ENCODE measurements at places on chromosomes 11 and 22.

GRCh38 chr11:74681686-74682651 is 49.3 kb downstream of the CHRDL2 start:
- no peak overlapping the region for H3K27ac ChIP-seq
- no peak overlapping the region for H3K4me3 ChIP-seq
- H3K27me3 ChIP-seq = peaks cover 14% of the 10 kb centered on the region
- H3K4me1 ChIP-seq = peaks cover 1% of the 10 kb centered on the region
- no peak for DNase-seq
- H3K36me3 ChIP-seq = no peaks in the 10 kb centered on the region

GRCh38 chr11:47391077-47391583 is 12.8 kb upstream of the SPI1 start:
- DNase-seq = no peak
- peak overlapping the region; percentile 69 for H3K4me3 ChIP-seq
- no peak overlapping the region for H3K27ac ChIP-seq

- H3K4me1 ChIP-seq = no peaks in the 10 kb centered on the region
- no peak for DNase-seq
- H3K36me3 ChIP-seq = no peaks in the 10 kb centered on the region
- no peak overlapping the region for H3K4me3 ChIP-seq
Observed at GRCh38 chr22:30790366-30790765, 95.7 kb downstream of the OSBP2 start.

DNA sequence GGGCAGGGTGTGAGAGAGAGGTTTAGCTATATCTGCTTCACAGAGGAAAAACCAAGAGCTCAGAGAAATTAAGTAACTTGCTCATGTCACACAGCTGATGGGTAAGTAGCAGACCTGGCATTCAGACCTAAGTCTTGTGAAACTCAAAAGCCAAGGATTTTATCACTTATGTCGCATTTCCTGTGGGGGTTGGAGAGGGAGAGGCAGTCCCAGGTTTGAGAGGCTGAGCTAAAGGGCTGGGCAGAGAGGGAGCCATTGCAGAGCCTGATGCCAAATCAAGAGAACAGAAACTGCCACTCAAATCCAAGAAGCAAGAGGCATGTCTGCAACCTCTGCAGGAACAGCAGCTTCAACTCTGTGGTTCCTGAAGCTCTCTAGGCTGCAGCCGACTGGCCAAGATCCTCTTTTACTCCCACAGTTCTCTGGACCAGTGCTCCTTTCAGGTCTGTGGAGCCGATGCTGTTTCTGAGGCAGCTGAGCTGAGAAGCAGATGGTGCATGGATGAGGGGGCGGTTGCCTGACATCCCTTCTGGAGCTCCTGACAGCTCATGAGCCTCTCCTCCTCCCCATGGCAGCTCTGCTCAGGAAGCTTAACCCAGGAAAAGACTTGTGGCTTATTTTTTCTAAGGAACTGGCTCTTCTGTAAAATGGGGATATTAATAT is 47.6 kb upstream of the NAV2 start:
- H3K36me3 ChIP-seq = no peaks in the 10 kb centered on the region
- H3K4me1 ChIP-seq = peaks cover 2% of the 10 kb centered on the region
- H3K27me3 ChIP-seq = no peaks in the 10 kb centered on the region
- H3K4me3 ChIP-seq = no peak overlapping the region

GRCh38 chr11:68026391-68027105 is 3.9 kb upstream of the NDUFS8 start:
- no peak for DNase-seq
- H3K4me1 ChIP-seq = peaks cover 10% of the 10 kb centered on the region
- H3K4me3 ChIP-seq = no peak overlapping the region
- no peak overlapping the region for H3K27ac ChIP-seq
- H3K27me3 ChIP-seq = no peaks in the 10 kb centered on the region
- H3K36me3 ChIP-seq = peaks cover 16% of the 10 kb centered on the region

DNA sequence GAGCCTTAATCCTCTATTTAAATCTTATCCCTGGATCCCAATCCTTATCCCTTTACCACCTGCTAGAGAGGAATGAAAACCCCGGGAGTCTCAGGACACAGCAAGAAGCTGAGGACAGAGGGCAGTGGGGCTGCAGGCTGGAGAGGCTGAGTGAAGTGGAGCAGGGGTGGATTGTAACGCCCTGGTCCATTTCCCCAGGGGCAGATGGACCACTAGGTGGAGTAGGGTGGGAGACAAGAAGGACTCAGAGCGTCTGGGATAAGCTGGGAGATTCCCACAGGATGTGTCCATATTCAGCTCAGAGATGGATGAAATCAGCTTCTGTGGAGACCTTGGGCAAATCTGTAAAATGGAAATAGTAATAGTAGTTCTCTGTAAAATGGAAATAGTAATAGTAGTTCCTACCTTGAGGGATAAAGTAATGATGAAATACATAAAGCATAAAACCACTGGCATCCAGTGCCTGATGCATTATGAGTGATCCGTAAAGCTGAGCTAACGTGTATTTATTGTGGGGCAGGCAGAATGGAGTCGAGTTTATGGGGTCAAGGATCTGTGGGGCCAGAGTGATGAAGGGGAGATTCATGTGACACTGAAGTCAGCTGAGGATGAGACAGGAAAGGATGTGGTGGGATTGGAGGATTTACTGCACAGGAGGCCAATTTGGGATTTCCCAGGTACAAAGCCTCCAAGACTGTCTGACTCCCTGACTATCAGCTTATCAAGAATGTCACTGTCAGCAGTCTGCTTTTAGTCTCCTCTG is 1.9 kb upstream of the ROBO4 start:
- no peak overlapping the region for H3K27ac ChIP-seq
- H3K4me1 ChIP-seq = peaks cover 9% of the 10 kb centered on the region
- H3K27me3 ChIP-seq = peaks cover 11% of the 10 kb centered on the region
- H3K4me3 ChIP-seq = no peak overlapping the region

- H3K4me1 ChIP-seq = peaks cover 4% of the 10 kb centered on the region
- H3K27me3 ChIP-seq = no peaks in the 10 kb centered on the region
- peaks cover 36% of the 10 kb centered on the region for H3K36me3 ChIP-seq
- H3K4me3 ChIP-seq = no peak overlapping the region
- H3K27ac ChIP-seq = no peak overlapping the region
- no peak for DNase-seq
Observed at GRCh38 chr11:87180742-87181141, 143.0 kb downstream of the TMEM135 start.

- no peaks in the 10 kb centered on the region for H3K4me1 ChIP-seq
- no peak overlapping the region for H3K4me3 ChIP-seq
- H3K27me3 ChIP-seq = no peaks in the 10 kb centered on the region
- peaks cover 31% of the 10 kb centered on the region for H3K36me3 ChIP-seq
- H3K27ac ChIP-seq = no peak overlapping the region
Observed at GRCh38 chr11:109695696-109696095, 273.7 kb downstream of the C11orf87 start.

DNA sequence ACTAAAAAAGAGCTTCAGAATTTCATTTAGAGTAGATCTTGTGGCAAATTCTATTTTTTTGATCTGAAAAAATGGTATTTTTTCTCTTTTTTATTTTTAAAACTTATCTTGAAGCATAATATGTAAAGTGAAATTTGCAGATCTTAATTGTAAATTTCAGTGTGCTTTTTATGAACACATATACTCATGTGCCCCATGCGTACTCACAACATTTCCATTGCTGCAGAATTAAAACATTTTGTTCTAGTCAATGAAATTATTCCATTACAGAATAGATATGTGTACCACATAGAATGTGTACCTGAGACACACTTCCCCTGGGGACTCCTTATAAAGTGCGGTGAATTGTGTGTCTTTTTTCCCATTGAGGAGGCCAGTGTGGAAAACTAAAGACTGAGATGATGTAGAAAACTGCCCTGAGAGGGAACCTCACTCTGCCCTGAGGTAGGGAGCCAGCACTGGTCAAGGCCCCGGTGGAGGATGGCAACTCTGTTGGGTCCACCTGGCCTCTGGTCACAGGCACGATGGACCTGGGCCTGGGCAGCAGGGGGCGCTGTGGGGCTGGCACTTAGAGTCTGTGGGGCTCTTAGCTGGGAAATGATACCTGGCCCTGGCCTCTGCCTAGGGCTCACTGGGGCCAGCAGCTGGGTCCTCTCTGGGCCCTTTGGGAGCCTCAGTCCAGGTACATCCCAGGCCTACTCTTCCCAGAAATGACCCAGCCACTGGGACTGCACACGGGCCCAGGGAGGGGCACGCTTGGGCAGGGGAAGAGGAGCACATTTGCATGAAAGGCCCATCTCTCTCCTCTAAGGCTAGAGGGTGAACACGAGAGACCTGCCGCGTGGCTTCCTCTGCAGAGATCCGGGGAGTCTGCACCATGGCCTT is 77.9 kb upstream of the TOP3B start:
- H3K4me3 ChIP-seq = no peak overlapping the region
- H3K36me3 ChIP-seq = peaks cover 1% of the 10 kb centered on the region
- H3K27ac ChIP-seq = no peak overlapping the region
- H3K4me1 ChIP-seq = no peaks in the 10 kb centered on the region
- peaks cover 35% of the 10 kb centered on the region for H3K27me3 ChIP-seq
- peak; percentile 20 for DNase-seq

DNA sequence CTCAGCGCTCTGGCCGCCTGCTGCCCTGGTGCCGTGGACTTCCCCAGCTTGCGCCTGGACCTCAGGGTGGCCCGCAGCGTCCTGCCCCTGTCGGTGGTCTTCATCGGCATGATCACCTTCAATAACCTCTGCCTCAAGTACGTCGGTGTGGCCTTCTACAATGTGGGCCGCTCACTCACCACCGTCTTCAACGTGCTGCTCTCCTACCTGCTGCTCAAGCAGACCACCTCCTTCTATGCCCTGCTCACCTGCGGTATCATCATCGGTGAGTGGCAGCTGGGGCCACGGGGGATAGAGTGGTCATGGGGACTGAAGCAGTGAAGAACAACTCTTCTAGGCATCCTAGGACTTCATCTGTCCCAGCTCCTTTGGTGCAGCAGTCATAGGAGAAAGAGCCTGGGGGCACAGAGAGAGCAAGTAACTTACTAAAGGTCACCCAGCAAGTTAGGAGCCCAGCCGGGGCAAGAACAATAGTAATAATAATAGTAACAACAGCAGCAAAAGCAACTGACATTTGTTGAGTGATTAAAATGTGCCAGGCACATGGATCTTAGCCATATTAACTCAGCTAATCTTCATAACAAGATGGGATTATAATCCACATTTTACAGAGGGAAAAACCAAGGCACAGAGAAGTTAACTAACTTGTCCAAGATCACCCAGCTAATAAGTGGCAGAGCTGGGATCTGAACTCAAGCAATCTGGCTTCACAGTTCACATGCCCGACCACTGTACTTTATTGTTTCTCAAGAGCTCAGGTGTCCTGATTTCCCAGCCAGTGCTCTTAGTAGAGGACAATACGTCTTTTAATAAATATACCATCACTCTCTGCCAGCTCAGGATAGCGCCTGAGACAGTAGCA is 1.4 kb downstream of the SLC35C1 start:
- DNase-seq = no peak
- H3K27me3 ChIP-seq = no peaks in the 10 kb centered on the region
- peak overlapping the region; percentile 80 for H3K27ac ChIP-seq
- peaks cover 15% of the 10 kb centered on the region for H3K36me3 ChIP-seq

GRCh38 chr11:69374946-69375310 is 81.0 kb downstream of the MYEOV start:
- DNase-seq = no peak
- no peaks in the 10 kb centered on the region for H3K27me3 ChIP-seq

DNA sequence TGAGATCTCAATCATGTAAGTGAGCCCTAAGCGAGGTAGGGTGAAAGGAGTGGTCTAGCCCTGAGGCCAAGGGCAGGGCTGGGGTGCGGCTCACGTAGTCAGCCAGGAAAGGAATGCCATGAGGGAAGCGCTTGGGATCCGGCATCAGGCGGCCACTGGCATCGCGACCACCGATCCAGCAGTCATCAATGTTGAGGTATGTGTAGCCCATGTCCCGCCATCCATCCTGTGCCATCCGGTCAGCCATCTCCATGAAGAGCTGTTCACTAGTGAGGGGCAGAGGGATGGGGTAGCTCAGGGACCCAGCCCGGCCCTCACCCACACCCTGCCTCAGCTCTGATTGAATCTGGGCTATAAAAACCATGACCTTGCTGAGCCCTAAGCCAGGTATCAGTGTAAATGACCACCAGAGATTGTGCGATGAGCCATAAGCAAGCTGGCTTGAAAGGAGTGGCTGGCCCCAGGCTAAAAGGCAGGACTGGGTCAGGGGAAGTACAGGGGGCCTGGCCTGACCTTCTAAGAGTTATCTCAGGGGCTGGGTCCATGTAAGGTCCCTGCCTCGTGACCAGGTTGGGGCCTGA is 2.9 kb downstream of the NAGA start:
- peaks cover 25% of the 10 kb centered on the region for H3K4me1 ChIP-seq
- H3K27me3 ChIP-seq = no peaks in the 10 kb centered on the region
- H3K36me3 ChIP-seq = peaks cover 9% of the 10 kb centered on the region
- no peak overlapping the region for H3K4me3 ChIP-seq
- H3K27ac ChIP-seq = no peak overlapping the region

DNA sequence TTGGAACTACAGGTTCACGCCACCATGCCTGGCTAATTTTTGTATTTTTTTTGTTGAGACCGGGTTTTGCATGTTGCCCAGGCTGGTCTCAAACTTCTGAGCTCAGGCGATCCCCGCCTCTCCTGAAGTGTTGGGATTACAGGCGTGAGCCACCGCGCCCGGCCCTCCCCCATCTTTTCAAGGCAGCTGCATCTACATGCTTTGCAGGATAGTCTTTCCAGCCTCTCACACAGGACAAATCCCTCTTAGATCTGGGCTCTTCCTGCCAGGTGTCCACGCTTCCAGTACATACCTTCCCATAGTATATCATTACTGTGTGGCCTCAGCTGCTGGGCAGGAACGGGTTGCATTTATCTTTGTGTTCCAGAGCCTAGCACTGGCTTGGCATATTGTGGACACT is 49.7 kb downstream of the C11orf96 start:
- DNase-seq = no peak
- H3K4me3 ChIP-seq = no peak overlapping the region
- no peaks in the 10 kb centered on the region for H3K36me3 ChIP-seq

DNA sequence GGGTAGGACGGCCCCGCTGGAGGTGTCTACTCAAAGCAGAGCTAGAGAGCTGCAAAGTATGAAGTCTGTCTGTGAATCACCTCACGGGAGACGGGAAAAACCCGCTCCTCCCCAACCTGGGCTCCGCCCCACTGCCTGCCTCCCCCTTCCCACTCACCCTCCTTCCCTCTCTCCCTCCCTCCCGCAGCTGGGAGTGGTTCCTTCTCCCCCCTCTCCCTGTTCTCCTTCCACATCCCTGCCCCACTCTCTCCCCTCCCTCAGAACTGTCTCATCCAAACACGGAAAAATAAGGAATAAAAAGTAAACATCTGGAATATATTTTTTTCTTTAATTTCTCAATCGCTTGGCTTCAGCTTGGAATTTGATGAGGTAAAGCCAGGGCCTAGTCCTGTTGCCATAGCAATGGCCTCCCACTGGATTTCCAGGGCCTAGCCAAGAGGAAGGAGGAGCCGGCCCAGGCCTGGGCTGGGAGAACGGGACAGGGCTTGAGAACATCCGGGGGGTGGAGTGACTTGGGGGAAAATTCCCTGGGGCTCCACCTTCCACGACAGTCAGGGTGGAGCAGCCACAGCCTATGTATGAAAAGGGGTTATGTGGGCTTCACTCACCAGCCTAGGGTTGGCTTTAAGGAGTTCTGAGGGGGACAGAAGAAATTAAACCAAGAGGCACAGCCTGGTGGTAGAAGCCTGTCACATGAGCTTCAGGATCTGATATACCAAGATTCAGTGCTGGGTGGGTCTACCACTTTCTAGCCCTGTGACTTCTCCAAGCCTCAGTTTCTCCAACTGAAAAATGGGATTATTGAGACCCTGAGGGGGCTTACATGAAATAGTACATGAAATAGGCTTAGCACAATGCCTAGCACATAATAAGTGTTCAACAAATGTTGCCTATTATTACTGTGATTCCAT is 2.2 kb downstream of the TNKS1BP1 start:
- peaks cover 38% of the 10 kb centered on the region for H3K4me1 ChIP-seq
- no peak for DNase-seq
- peaks cover 20% of the 10 kb centered on the region for H3K36me3 ChIP-seq
- peak overlapping the region; percentile 88 for H3K4me3 ChIP-seq

- H3K27ac ChIP-seq = no peak overlapping the region
- DNase-seq = no peak
- no peak overlapping the region for H3K4me3 ChIP-seq
- H3K36me3 ChIP-seq = no peaks in the 10 kb centered on the region
- H3K27me3 ChIP-seq = no peaks in the 10 kb centered on the region
Observed at GRCh38 chr11:32921204-32921603, 28.6 kb downstream of the QSER1 start.

Measured in naive thymus-derived CD8-positive, alpha-beta T cell (primary cell).